ENCODE measurements at places on chromosomes 13 and 19.
A peak's percentile ranks its signal among the peaks of the same experiment; 100 is the strongest.

- no peak for DNase-seq
Measured at GRCh38 chr19:42412227-42412626, 15.0 kb downstream of the LIPE start.

DNA sequence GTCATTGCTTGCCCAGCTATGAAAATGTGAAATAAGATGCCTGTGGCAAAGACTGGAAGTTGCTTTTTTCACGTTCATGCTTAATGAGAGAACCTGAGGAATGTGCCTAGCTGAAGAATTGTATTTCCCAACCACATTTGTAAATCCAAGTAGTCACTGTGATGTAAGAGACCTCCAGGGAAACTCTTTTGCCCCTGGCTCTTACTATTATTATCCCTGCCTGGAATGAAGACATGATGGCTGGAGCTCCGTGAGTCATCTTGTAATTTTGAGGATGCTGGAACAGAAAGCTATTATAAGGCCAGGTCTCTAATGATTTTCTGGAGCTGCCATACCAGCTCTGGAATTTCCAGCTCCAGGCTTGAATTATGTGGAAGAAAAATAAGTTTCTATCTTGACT lies 894.3 kb downstream of the DIAPH3 start:
- no peak for DNase-seq

- DNase-seq, result no peak
Measured at GRCh38 chr19:14575428-14575980, 3.6 kb upstream of the NDUFB7 start.

- DNase-seq, result no peak
Measured at GRCh38 chr13:41909506-41909905, 51.4 kb downstream of the VWA8 start.

DNA sequence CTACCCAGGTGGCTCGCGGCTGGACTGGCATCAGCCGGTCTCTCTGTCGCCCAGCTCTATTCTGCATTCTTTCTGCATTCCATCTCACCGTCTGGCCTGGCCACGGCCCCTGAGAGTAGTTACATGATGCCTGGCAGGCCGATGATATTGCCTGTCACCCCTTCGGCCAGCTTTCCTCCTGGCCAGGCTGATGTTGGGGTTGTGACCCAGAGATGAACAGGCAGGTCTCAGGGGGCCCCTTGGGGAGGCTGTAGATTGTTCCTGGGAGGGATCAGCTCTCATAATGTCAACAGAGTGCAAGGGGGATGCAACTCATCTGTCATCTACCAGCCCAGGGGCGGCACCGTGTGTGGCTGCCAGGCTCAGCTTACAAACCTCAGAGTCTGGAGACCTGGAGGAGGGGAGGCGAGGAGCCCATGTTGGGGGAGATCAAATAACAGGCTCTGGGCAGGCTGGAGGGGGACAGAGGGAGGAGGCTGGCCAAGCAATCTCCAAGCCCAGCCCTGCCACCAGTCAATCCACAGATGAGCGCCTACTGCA lies 13.6 kb upstream of the FBXO17 start:
- DNase-seq, result no peak

DNA sequence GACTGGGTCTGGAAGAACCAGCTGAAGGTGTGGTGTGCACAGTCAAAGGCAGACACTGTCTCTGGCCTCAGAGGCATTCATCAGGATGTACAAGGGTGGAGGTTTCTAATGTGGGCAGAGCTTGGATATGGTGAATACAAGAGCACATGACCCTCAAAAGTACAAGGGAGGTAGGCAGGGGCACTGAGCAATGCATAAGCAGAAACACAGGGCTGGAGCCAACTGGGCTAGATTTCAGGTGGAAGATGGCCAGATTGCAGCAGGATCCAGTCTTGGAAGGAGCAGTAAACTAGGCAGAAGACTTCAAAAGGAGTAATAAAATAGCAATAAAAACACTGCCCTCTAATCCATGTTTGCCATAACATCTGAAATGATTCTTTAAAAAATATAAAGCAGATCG lies 417.1 kb downstream of the OLFM4 start:
- no peak for DNase-seq

DNA sequence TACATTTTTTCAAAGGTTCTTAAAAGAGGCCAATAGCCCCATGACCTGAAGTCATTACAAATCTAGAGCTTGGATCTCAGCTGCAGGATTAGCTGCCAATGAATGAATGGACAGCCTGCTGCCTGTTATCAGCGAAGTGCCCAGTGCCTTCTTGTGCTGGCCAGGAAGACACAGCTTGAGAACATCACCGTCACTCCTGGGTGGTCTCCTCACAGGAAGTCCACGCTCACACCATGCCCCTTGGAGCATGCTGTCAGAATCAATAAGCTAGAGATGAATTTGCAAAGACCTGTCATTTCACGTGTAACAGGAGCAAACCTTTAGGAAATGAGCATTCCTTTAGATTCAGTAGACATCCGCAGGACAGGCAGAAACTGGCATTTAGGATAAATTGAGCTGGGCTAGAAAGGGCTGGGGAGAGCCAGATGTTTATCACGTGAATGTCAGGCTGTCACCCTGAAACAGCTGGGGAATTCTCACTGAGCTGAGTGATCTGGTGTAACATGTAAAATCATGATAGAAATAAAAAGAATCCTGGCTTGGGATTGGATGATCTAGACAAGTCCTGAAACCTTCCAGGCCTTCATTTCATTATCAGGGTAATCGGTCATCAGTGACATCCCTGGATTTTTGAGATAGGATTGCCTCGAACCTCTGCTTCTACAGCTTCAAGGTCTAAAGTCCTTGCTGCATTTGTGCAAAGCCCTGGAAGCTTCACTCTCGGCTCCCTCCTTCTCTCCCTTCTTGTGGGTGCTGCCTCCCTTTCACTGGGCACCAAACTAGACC lies 49.9 kb upstream of the MEDAG start:
- no peak for DNase-seq

DNA sequence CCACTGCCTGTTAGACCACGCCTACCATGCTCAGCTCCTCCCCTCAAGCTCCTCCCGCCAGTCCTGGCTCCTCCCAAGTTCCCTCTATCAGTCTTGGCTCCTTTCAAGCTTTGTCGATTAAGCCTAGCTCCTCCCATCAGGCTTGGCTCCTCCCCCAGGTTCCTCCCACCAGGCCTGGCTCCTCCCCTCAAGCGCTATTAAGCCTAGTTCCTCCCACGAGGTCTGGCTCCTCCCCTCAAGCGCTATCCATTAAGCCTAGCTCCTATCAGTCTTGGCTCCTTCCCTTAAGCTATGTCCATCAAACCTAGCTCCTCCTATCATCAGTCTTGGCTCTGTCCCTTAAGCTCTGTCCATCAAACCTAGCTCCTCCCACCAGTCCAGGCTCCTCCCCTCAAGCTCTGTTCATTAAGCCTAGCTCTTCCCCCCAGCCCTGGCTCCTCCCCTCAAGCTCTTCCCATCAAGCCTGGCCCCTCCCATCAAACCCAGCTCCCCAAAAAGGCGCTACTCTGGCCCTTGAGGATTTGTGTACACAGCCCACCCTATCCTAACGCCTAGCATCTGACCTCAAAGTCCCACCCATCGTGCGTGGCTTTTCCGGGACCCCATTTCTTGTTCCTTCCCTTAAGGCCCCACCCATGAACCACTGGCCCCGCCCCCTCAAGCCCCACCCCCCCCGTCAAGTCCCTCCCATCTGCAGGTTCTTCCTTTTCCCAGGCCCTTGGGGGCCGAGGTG lies 10.0 kb downstream of the CAMSAP3 start:
- peak; percentile 52 for DNase-seq

- no peak for DNase-seq
Measured at GRCh38 chr13:70703755-70704154, 595.5 kb upstream of the KLHL1 start.

GRCh38 chr13:58119804-58120203 lies 488.3 kb downstream of the PCDH17 start:
- no peak for DNase-seq

DNA sequence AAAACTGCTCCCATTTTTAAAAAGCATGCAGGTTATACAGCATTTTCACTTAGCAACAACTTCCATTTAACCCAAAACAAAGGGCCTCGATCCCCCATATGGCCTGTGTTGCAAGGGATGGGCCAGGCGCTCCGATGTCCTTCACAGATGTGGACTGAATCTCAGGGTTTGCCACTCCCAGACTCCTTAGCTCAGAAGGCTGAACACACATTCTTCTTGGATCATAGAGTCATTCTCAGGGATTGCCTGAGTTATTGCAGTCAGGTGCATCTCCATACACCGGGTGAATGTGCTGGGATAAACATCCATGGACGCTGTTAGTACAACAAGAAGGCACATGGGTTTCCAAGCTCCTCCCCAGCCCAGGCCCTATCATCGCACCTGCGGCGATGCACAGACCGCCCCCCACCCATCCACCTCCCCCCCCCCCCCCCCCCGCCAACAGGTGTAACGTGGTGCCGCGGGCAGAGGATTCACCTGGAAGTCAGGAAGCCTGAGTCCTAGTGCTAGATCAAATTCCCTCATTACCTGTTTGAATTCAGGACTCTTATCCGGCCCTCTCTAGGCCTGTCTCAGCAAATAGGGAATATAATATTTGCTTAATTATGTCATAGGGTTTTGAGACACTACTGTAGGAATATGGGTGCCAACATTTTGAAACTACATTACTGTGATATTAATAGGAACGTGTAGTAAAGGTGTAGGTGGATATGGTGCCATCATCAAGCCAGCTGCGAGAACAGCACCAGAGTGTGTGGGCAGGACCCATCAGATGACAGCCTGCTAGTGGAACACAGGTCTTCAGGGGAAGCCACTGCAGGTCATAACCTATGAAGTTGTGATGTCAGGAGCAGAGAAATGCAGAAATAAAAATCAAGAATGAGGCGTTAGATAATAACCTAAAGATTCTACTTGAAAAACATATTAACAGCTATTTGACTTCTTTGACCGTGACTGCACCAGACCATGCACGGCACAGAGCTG lies 110.9 kb downstream of the SACS start:
- peak; percentile 28 for DNase-seq

- DNase-seq, result peak; percentile 70
Measured at GRCh38 chr13:51844862-51845573, at the start of gene TMEM272. Gene TMEM272, minus strand, starts transcription at chr13:51845177. Its CDS starts 6,647 bp downstream, at chr13:51838530.

DNA sequence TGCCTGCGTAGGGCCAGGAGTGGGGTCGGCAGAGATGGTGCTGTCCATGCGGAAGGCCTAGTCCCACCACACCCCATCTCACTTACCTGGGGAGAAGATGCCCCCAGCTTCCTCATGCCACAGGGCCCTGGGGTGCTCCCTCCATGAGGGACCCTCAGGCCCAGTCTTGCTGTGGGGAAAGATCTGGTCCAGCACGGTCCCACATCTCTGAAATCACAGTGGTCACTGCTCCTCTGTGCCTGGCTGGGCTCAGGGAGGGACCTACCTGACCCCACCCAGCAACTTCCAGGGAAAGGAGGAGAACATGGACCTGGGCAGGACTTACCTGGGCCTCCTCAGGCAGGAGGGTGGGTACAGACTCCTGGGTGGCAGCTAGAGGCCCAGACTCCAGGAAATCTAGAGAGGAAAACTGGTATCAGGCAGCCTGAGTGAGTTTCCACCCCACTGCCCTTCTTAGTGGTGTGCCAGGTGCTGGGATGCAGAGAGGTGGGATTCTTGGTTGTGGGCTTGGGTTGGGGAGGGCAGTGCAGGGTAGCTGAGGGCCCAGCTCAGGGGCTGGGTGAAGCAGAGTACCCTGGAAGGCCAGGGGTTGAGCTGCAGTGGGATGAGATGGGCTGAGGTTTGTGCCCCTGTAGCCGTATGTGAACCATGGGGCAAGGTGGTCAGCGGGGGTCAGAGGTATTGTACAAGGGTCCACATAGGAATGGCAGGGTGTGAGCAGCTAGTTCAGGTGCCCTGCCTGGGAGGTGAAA lies 3.8 kb downstream of the MZF1 start:
- DNase-seq, result no peak

- DNase-seq, result no peak
Measured at GRCh38 chr19:50562996-50563395, 5.2 kb downstream of the LRRC4B start.

GRCh38 chr19:46722004-46722380 lies 5.1 kb upstream of the PRKD2 start:
- no peak for DNase-seq

DNA sequence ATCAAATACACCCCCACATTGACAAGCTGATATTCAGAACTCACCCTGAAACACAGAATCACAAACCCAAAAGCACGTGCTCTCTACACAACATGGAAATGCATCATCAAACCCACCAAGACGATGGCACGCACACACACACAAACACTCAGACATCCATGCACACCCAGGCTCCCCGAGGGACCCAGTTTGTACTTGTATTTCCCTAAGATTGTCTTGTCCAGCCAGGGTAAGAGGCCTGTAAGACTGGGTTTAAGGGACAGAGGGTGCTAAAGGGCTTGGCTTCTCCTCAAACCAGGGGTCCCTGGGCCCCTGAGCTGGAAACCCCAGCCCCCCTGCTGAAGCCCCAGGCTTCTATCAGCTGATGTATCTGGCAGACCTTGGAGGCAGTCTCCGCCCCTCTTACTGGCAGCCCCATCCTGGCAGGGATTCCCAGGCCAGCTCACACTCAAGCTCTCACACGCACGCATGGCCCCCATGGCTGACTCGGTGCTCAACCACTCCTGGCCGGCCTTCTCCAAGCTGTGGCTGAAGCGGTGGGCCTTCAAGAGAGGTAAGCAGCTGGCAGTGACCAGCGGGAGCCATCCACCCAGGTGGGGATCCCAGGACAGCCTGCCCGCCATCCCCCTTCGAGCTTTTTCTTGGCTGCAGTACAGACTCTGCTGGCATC lies 6.5 kb downstream of the ARHGEF18 start:
- DNase-seq, result no peak

DNA sequence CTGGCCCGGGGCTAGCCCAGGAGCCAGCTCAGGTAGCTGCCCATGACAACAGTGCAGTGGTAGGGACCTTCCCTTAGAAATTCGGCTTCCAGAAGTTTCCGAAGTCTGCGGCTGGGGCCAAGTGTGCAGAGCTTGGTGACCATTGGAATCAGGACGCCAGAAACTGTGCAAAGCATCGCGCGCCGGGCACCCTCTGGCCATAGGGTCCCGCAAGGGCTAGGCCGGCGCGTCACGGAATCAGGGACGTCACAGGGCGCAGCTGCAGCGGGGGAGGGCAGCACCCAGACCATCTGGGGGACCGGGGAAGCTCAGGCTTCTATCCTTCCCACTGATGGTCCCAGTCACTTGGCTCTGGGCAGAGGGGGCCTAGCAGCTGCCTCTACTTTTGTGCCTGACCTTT lies 219.1 kb downstream of the MTUS2 start:
- no peak for DNase-seq

GRCh38 chr19:33872445-33873320 lies 76.0 kb downstream of the KCTD15 start:
- DNase-seq, result peak; percentile 12

DNA sequence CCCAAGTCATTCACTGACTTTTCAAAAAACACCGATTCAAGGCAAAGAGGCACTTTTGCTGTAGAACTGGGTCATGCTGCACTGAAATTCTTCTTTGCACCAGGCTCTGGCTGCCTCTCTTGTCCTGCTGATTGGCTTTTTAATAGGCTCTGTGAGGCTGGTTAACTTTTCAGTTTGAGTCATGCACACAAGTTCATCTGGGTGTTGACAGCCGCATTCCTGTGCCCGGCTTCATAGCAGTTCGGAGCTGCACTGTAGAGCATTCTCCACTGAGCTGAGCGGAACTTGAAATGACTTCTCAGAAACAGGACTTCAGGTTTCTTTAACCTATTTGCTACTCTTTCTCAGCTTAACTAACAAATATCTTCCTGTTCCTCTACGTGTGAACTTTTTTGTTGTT lies 978.3 kb downstream of the UQCRFS1 start:
- DNase-seq, result no peak

- no peak for DNase-seq
Measured at GRCh38 chr13:102558029-102558428, 38.8 kb upstream of the TPP2 start.

- peak; percentile 85 for DNase-seq
Measured at GRCh38 chr19:16142032-16142580, 1.4 kb upstream of the HSH2D start.

Measured in suppressor macrophage treated with lipopolysaccharide for 1 hour (primary cell).